ENCODE measurements at places on chromosomes 7 and 10.

DNA sequence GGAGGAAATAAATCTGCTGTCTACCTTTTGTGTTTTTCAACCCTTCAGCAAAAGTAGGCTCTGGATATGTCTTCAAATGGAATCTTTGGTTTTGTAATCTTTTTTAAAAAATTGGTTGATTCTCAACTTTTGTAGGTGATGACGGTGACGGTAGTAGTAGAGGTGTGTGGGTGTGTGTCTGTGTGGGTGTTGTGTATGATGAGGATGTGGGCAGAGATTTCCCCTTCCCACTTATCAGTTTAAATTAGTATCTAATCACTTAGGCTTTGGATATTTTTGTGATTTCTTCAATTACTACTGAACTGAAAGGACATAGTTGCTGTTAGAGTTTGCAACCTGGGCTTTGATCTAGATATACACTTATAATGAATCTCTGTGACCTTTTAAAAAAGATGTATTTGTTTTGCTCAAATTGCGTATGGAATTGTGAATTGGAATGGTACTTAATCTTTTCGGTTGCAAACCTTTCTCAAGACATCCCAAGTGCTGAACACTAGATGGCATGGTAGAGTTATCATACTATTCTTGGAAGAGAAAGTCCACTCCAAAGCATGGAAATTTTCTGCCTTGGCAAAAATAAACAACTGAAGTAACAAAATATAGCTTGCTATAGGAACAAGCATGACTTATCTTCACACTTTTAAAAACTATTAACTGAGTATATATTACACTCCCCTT is 51.9 kb upstream of the A1CF start:
- no peak for DNase-seq

DNA sequence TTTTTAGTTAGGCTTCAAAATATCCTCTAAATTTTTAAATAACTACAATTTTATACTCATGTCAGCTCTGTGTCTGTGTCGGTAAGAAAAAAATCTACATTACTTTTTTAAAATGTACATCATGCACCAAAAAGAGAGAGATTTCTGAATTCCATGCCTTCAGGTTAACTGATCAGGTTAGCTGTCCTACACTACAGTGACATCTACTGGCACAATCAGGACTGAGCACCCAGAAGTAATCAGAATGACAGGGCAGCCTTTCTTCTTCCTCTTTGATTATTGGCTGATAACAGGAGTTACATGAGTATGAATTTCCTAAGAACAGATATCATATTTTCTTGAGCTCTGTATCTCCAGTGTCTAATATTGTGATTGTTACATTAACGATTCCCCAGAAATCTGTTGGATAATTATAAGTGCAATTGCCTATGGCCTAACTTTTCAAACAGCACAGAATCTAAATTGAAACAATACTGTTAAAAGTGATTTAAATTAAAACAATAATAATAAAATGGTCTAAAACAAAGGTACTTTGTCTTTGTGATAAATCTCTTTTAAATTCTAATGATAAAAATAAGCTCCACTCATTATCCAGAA is 41.8 kb upstream of the HYCC1 start:
- DNase-seq, result no peak

- DNase-seq, result no peak
Observed at GRCh38 chr7:93559639-93560491, 14.7 kb downstream of the CALCR start.

GRCh38 chr7:91463330-91463729 is 199.1 kb downstream of the FZD1 start:
- no peak for DNase-seq

DNA sequence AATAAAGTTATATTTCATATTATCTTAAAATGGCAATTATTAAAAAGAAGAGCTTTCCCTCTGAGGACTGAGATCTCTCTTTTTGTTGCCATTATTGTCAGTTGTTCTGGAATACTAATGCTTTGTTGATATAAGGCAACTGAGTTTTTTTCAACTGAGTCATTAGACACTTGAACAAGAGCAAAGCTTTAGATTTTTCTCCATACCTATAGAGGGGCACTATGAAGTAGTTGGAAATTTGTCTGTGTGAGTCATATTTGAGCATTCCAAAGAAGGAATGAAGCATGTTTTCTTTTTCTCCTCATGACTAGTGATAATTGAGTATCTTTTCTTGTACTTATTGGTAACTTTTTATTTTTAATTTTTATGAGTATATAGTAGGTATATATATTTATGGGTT is 24.5 kb downstream of the RPA3 start:
- no peak for DNase-seq

DNA sequence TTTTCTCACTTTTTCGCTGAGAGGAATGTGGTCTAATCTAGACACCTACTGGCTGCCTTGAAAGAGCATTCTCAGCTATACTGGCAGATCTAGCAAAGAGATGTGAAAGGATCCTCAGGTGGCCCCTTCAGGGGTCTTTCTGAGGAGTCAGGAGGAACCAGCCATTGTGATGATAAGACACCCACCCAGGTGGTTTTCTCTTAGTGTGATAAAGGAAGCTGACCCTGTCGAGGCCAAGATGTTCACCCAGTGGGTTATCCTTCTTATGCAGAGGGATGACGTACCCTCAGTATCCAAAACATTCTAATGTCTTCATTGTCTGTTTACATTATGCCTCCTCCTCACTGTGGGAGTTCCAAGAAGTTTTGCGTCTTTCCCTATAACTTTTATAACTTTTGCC is 98.3 kb upstream of the LRGUK start:
- DNase-seq, result no peak

GRCh38 chr10:60757420-60757895 is 20.8 kb upstream of the CDK1 start:
- no peak for DNase-seq

GRCh38 chr7:131692131-131692960 is 135.9 kb upstream of the PODXL start:
- no peak for DNase-seq

DNA sequence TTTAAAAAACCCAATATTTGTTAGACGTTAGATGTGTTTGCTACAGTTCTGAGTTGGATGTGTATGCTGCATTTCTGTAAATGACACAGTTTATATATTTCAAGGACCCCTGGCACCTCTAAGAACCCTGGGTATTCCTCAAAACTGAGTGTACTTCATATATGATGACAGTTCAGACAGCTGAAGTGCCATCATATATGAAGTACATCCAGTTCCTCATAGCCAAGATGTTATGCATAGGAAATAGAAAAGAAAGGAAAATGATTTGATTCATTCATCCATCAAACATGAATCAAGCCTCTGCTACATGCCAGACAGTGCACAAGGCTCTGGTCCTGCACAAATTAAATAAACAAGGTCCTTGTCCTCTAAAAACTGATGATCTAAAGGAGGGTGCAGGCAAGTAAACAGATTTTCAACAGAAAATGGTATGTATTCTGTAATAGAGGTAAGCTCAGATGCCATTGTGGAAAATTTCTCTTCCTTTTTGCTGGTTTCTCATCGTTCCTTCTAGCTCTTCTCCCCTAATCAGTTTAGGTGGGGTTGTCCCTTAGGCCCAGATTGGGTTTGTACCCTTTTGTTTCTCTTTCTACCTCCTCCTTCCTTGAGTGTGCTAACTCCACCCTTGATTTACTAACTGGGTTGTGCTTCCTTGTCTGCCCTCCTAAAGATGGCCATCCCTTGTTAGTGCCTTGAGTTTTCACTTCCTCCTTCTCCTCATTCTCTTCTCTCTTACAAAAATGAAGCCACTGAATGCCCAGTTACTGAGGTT is 25.3 kb upstream of the SMIM30 start:
- DNase-seq, result no peak

DNA sequence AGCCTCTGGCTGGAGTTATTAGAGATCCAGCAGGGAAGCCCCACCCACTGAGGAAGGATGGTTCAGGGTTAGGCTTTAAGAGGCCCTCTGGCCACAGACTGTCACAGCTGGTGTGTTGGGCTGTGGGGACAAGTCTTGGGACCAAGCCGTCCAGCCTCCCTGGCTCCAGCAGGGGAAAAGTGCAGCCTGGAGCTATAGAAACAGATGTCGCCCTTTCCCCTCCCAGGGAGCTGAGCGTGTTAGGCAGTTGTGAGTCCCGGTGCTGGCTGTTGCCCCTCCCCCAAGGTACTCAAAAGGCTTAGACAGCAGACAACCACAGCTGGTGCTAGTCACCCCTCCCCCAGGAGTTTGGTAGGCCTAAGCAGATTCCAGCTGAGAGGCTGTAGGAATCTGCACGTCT is 143.4 kb downstream of the TMEM168 start:
- no peak for DNase-seq

DNA sequence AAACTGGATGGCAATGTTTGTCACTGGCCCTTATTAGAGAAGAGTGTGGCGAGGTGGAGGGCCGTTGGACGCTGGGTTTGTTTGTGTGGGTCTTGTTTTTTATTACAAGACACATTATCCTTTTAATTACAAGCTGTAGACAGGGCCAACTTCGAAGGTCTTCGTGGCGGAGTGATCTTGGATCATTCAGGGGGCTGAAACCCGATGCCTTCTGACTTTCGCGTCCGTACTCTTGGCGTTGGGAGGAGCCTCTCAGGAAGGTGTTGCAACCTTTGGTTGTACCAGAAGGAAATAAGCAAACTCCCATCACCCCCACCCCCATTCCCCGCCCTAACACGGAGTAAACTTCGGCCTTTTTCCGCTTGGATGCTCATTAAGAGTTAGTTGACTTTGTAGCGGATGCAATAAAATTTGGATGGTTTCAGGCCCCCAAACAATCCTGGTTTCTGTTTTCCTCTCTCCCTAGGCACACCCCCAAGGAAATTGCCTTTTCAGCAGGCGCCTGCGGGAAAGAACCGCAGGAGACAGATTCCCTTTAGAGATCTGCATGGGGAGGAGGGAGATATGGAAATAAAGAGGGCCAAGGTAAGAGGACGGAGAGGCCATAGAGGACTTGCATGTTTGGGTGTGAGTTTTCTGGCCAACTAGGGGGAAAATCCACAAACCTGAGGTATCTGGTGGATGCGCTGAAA is 294.5 kb upstream of the NFE2L3 start:
- no peak for DNase-seq

GRCh38 chr10:77622889-77623291 is 14.7 kb downstream of the KCNMA1 start:
- no peak for DNase-seq

GRCh38 chr7:19118636-19119371 is 1.4 kb upstream of the TWIST1 start:
- DNase-seq, result no peak

DNA sequence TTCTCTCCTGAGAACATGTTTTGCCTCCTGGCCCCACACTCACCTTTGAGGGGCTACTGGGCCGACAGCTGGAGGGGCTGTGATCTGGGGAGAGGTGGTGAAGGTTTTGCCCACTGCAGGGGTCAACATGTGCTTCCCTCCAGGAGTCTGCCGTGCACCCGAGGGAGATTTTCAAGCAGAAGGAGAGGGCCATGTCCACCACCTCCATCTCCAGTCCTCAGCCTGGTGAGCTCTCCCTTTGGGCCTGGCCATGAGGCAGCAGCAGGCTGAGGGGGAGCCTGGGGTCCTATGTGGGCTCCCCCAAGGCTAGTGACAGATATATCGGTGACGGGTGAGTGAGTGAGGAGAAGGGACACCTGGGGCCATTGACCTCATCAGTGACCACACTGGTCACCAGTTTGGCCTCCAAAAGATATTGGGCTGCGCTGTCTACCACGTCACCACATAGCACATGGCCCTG is 6.6 kb downstream of the PGAM2 start:
- DNase-seq, result no peak

GRCh38 chr7:27179503-27180430 is 5.3 kb downstream of the HOXA11 start:
- DNase-seq, result peak; percentile 68

DNA sequence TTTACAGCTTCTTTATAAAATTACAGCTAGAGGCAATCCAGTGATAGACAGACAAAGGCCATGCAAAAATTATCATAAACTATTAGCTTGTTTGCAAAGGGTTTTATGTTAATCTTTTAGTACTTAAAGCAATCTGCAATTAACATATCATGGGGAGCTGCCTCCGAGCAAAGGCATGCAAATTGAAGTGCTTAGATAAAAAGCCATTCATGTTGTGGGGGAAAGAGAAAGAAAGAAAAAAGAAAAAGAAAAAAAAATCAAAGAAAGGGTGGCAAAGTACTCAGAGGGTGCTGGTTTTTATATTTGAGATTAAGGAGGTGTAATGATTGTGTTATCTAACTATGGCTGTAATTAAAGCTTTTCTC is 799.5 kb downstream of the LRMDA start:
- no peak for DNase-seq

DNA sequence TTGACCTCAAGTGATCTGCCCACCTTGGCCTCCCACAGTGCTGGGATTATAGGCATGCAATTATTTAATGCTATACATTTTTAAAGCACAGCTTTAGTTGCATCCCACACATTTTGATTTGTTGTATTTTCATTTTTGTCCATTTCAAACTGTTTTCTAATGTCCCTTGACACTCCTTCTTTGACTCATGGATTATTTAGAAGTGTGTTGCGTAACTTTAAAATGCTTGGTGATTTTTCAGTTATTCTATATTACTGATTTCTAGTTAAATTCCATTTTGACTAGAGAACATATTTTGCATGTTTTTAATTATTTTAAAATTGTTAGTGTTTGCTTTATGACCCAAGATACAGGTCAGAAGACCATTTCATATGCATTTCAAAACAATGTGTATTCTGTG is 28.8 kb downstream of the EVX1 start:
- DNase-seq, result no peak

GRCh38 chr10:103472005-103472404 is 7.0 kb downstream of the CALHM3 start:
- no peak for DNase-seq
